HFFc6 (cell line): ENCODE measurements at places on chromosomes 1 and 21. TPM values are rescaled to one million over a fixed set of nuclear protein-coding genes. Genes with fewer than 3 reads are reported as not detected.
A peak's percentile ranks its signal among the peaks of the same experiment; 100 is the strongest.

GRCh38 chr1:54003249-54003646 is 14.7 kb downstream of the LDLRAD1 start:
- no peaks in the 10 kb centered on the region for H3K4me1 ChIP-seq
- H3K27me3 ChIP-seq, result peaks cover 24% of the 10 kb centered on the region
- H3K27ac ChIP-seq, result no peak overlapping the region
- no peaks in the 10 kb centered on the region for H3K36me3 ChIP-seq
- H3K4me3 ChIP-seq, result no peak overlapping the region

SPRR1A gene
- not detected in 2 replicates for total RNA-seq

DNA sequence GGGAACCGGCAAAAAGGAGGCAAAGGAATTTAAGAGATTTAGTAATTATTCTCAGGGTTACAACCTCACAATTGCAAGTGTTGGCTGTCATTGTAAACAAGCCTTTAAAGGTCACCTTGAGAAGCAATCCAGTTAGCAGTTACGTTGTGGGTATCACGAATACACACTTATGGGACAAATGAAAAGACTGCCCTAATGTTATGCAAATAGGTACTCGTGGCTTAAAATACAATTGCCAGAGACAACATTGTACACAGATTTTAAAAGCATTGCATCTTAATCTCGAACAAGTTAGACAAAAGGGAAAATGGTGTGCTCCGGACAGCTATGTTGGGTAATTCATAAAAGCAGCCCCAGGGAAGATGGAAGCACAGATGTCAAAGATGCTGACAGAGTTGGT is 120.5 kb upstream of the ZC3H12A start:
- no peaks in the 10 kb centered on the region for H3K4me1 ChIP-seq
- H3K27ac ChIP-seq, result no peak overlapping the region
- 0 out of 2 replicates have a peak, but pooled peaks cover 4% of the 10 kb centered on the region for H3K36me3 ChIP-seq
- no peak for DNase-seq
- H3K4me3 ChIP-seq, result no peak overlapping the region

- peaks cover 5% of the 10 kb centered on the region; the same call in 1 of the 2 replicates for H3K36me3 ChIP-seq
- no peaks in the 10 kb centered on the region for H3K4me1 ChIP-seq
- peaks cover 4% of the 10 kb centered on the region; the same call in 1 of the 2 replicates for H3K27me3 ChIP-seq
- H3K4me3 ChIP-seq, result no peak overlapping the region
Measured at GRCh38 chr1:6378096-6378746, 15.3 kb downstream of the ACOT7 start.

GRCh38 chr1:54070171-54070837 is 16.9 kb downstream of the TCEANC2 start:
- no peak overlapping the region for H3K4me3 ChIP-seq
- peaks cover 6% of the 10 kb centered on the region; the same call in 1 of the 2 replicates for H3K4me1 ChIP-seq
- DNase-seq, result peak; percentile 54
- no peak overlapping the region for H3K27ac ChIP-seq

C8B gene
- not detected in 2 replicates for total RNA-seq

TNFSF18 gene
- 0.09 to 0.15 TPM in 2 of 3 replicates, not detected in the other for total RNA-seq

DNA sequence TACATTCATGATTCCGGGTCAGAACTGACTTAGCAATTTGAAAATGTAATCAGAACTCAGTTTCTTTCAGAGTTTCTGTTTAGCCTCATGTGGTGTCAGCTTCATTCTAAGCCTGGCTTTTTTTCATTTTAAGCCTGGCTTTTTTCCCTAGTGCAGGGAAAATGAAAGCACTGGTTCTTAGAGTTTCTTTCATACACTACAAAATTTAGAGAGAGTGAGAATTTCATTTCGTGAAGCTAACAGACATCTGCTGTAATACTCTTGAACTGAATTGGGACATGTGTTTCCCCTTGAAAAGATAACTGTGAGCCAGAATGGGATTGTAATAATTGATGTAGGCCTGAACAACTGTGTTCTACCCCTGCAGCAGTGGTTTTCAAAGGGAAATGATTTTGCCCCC is 95.3 kb upstream of the KIAA0040 start:
- H3K27ac ChIP-seq, result no peak overlapping the region
- H3K4me3 ChIP-seq, result no peak overlapping the region
- H3K36me3 ChIP-seq, result no peaks in the 10 kb centered on the region
- no peak for DNase-seq

HSD11B1 gene
- not detected in 3 replicates for total RNA-seq

- no peaks in the 10 kb centered on the region for H3K4me1 ChIP-seq
- H3K36me3 ChIP-seq, result no peaks in the 10 kb centered on the region
- no peak overlapping the region for H3K4me3 ChIP-seq
- H3K27me3 ChIP-seq, result peaks cover 3% of the 10 kb centered on the region; the same call in 1 of the 2 replicates
Measured at GRCh38 chr1:112048421-112048820, 59.0 kb upstream of the KCND3 start.

GRCh38 chr1:98429965-98430443 is 231.5 kb upstream of the SNX7 start:
- no peak for DNase-seq
- no peak overlapping the region for H3K27ac ChIP-seq
- no peak overlapping the region for H3K4me3 ChIP-seq
- H3K4me1 ChIP-seq, result no peaks in the 10 kb centered on the region
- H3K27me3 ChIP-seq, result no peaks in the 10 kb centered on the region
- H3K36me3 ChIP-seq, result no peaks in the 10 kb centered on the region

GRCh38 chr1:60088620-60089155 is 15.1 kb upstream of the C1orf87 start:
- no peaks in the 10 kb centered on the region for H3K36me3 ChIP-seq
- DNase-seq, result no peak
- no peaks in the 10 kb centered on the region for H3K4me1 ChIP-seq

DNA sequence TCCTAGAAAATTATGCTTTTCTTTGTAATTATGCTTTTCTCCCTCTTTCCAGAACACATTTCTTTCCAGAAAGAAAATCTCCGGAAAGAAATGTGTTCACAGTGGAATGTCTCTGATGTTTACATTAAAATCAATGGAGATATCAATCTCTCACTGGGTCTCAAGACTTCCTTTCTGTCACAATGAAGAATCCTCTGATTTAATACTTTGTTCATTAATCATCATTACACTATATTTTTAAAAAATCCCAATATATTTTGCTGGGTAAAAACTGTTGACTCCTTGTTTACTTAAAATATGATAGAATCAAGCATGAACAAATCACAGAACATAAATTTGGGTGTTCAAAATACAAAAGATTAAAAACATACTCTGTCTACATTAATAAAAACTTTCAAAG is 26.3 kb upstream of the TGFBR3 start:
- no peaks in the 10 kb centered on the region for H3K36me3 ChIP-seq
- H3K27me3 ChIP-seq, result no peaks in the 10 kb centered on the region; the same call in 1 of the 2 replicates
- H3K27ac ChIP-seq, result 0 out of 2 replicates have a peak overlapping the region, but pooled peaks have one; percentile 4
- no peak overlapping the region for H3K4me3 ChIP-seq
- peaks cover 22% of the 10 kb centered on the region for H3K4me1 ChIP-seq

DNA sequence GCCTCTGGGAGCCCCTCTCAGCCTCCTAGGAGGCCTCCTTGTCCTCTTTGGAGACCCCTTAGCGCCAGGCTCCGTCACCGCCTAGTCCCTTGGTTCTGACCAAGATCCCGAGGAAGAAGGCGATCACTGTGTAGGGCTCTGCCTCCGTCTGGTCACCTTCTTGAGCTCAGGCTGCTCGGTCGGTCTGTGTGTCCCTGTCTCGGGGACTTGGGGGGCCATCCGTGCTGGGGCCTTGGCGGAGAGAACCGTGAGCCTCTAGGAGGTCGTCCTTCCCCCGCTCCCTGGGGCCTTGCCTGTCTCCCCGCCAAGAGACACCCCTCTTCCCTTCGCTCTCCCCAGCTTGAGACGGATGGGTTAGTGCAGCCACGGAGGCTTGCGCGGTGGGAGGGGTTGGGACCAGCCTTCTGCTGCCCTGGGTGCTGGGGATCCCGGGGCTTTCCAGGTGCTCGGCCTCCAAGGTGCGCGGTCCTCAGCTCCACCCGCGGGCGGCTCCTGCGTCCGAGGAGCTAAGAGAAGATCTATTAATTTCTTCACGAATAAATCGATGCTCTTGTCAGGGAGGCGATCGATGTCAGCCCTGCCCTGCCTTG is 701 bp upstream of the INSRR start:
- no peak for DNase-seq
- H3K36me3 ChIP-seq, result no peaks in the 10 kb centered on the region
- H3K4me1 ChIP-seq, result peaks cover 12% of the 10 kb centered on the region
- peaks cover 49% of the 10 kb centered on the region for H3K27me3 ChIP-seq

NBPF3 gene
- 16.2 to 20.7 TPM (median 16.5 TPM) in 3 replicates for total RNA-seq

- peaks cover 7% of the 10 kb centered on the region for H3K27me3 ChIP-seq
- no peaks in the 10 kb centered on the region for H3K36me3 ChIP-seq
- H3K27ac ChIP-seq, result peak overlapping the region; percentile 100
- H3K4me3 ChIP-seq, result peak overlapping the region; percentile 96
- H3K4me1 ChIP-seq, result peaks cover 71% of the 10 kb centered on the region
Measured at GRCh38 chr1:46133181-46133658, 791 bp upstream of the PIK3R3 start.

PMF1 gene
- 29.7 to 40.5 TPM (median 30.2 TPM) in 3 replicates for total RNA-seq

DNA sequence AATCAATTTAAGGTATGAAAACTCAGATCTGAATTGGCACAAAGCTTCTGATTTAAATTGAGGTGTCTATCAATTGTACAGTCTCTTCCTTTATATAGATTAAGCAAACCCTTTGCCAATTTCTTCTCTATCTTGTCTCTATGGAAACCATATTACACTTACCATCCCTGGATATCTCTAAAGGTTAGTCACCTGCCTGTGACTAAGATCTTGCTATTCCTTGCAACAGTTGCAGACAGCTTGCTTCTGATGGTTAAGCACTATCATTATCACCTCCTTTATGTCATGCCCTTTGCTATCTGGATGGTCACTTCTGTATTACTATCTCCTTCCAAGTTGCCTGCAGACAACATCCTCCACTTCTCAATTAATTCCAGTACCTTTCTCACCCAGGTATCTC is 998.6 kb upstream of the B3GALT2 start:
- DNase-seq, result no peak
- H3K4me3 ChIP-seq, result no peak overlapping the region
- H3K4me1 ChIP-seq, result no peaks in the 10 kb centered on the region
- H3K27me3 ChIP-seq, result no peaks in the 10 kb centered on the region; the same call in 1 of the 2 replicates
- H3K27ac ChIP-seq, result no peak overlapping the region
- H3K36me3 ChIP-seq, result no peaks in the 10 kb centered on the region

DNA sequence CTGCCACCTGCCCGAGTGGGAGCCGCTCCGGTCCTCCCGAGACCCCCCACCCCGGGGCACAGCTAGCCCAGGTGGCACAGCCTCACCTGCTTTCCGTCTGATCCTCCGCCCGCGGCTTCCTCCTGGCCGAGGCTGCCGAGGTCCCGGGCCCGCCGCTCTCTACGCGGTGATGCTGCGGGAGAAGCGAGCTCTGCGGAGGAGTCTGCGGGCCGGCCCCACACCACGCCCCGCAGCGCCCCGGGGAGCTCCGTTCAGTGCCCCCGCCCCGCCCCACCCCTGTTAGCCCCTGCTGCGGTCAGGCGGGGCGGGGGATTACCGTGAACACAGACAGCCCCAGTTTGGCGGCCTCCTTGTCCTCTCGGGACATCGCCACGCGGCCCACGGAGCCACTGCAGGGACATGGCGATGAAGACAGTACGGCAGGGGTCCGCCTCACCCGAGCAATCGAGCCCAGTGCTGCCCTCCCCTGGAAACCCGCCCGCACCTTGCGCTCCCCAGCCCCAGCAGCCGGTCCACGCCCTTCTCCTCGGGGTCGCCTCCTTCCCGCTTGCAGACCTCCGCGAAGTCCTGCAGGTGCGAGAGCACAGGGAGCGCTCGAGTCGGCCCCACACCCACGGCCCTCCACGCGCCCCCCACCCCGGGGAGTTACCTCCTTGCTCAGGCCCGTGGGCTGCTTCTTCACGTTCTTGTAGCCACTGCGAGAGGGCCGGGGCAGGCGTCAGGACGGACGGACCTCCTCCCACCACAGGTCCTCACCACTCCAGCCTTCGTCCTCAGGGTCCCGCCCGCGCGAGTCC is 933 bp downstream of the C1orf35 start:
- DNase-seq, result no peak
- peak overlapping the region; percentile 81 for H3K4me3 ChIP-seq
- peaks cover 17% of the 10 kb centered on the region for H3K36me3 ChIP-seq
- peaks cover 13% of the 10 kb centered on the region for H3K27me3 ChIP-seq

DNA sequence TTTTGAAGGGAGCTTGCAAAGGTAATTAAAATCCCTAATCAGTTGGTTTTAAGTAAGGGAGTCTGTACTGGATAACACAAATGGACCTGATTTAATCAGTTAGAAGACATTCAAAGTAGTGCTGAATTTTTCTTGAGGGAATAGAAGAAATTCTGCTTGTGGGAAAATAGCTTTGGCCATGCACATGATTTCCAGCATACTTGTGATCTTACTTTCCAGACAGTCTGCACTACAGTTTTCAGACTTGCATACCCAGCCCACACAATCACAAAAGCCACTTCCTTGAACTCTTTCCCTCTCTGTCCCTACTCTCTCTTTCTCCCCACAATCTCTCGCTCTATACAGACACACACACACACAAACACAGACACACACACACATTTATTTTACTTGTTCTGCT is 852.1 kb downstream of the PLA2G4A start:
- no peaks in the 10 kb centered on the region for H3K27me3 ChIP-seq
- no peaks in the 10 kb centered on the region for H3K36me3 ChIP-seq
- H3K27ac ChIP-seq, result peak overlapping the region; percentile 32; the same call in 1 of the 2 replicates
- peaks cover 23% of the 10 kb centered on the region for H3K4me1 ChIP-seq

GRCh38 chr1:62840555-62840954 is 56.6 kb downstream of the ATG4C start:
- no peak for DNase-seq
- H3K36me3 ChIP-seq, result no peaks in the 10 kb centered on the region
- no peaks in the 10 kb centered on the region for H3K27me3 ChIP-seq
- H3K4me3 ChIP-seq, result no peak overlapping the region
- no peaks in the 10 kb centered on the region for H3K4me1 ChIP-seq
- H3K27ac ChIP-seq, result no peak overlapping the region

CATSPERE gene
- total RNA-seq, result 0.34 and 0.43 TPM in 2 replicates

C1orf94 gene
- not detected in 3 replicates for total RNA-seq

DNA sequence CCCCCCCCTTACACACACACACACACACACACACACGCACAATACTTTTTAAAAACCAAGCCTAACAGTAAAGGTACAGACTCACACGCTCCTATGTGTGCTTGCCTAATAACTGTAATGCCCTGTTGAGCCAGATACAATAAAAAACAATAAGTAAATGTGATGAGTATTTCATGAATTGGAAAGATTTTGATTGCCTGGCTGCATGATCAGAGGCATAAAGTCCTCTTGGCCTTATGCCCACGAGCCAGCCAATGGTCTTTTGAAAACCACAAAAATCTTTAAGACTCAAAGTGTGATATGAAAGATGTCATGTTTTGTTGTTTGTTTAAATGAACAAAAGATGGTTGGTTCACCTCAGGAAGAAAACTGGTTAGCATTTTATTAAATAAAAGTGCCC is 441.9 kb upstream of the ZRANB2 start:
- DNase-seq, result peak; percentile 7
- H3K27ac ChIP-seq, result no peak overlapping the region
- H3K4me3 ChIP-seq, result no peak overlapping the region
- peaks cover 27% of the 10 kb centered on the region for H3K4me1 ChIP-seq
- peaks cover 2% of the 10 kb centered on the region; the same call in 1 of the 2 replicates for H3K27me3 ChIP-seq
